HT-29 (cell line): ENCODE measurements at places on chromosomes 1 and 21. TPM values are rescaled to one million over a fixed set of nuclear protein-coding genes. Genes with fewer than 3 reads are reported as not detected.

The NBPF10 gene
- total RNA-seq, result 0.20 and 0.37 TPM in 2 replicates

The THEM5 gene
- total RNA-seq, result not detected in 2 replicates

The GJB4 gene
- total RNA-seq, result 1.3 and 1.9 TPM in 2 replicates

The RBM11 gene
- not detected in 2 replicates for total RNA-seq

The VASH2 gene
- total RNA-seq, result 0.55 and 2.9 TPM in 2 replicates

The MNDA gene
- total RNA-seq, result not detected in 2 replicates

The IFT25 gene
- total RNA-seq, result 29.1 and 31.7 TPM in 2 replicates

The PRRX1 gene
- not detected in 2 replicates for total RNA-seq
